Small intestine (tissue), 16 donors: ENCODE measurements at places on chromosomes 13 and 19.
A peak's percentile ranks its signal among the peaks of the same experiment; 100 is the strongest.

DNA sequence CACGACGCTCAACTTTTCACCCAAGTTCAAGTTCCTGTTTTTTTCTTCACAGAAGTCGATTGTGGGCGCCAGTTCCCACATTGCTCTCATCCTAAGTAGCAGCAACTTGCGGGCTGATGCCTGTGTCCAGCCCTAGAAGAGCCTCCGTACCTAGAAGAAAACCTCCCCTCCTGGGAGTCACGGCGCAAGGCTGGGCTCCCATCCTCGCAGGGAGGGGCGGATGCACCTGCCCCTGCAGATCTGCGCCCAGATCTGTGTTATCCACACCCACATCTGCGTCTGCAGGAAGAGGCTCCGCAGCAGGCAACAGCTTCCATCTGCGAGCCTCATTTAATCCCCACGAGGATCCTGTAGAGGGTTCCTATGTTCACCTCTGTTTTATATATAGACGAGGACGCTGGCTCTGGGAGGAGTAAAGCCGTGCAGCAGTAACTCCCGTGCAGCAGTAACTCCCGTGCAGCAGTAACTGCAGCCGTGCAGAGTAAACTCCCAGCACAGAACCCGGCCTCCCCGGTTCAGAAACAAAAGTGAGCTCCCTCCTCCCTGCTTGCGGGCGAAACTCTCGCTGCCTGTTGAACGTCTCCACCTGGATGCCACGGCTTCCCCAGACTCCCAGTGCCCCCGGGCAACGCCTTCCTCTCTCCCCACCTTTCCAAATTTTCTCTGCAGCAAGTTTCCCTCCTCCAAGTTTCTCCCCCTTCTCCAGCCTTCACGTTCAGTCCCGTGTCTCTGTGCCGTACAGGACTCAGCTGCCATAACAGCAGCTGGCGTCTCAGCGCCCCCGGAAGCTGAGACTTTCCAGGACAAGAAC, 23.5 kb upstream of the LAIR1 start:
- peak; percentile 14 for DNase-seq

GRCh38 chr13:41028051-41028450, 8.9 kb upstream of the ELF1 start:
- no peak for DNase-seq

- no peak for DNase-seq
Observed at GRCh38 chr13:91169321-91170050, 178.0 kb upstream of the MIR17HG start.

GRCh38 chr19:38734426-38735256, 9.6 kb downstream of the CAPN12 start:
- peak; percentile 49 for DNase-seq

- DNase-seq, result no peak
Observed at GRCh38 chr13:21020581-21020980, 40.8 kb downstream of the LATS2 start.

DNA sequence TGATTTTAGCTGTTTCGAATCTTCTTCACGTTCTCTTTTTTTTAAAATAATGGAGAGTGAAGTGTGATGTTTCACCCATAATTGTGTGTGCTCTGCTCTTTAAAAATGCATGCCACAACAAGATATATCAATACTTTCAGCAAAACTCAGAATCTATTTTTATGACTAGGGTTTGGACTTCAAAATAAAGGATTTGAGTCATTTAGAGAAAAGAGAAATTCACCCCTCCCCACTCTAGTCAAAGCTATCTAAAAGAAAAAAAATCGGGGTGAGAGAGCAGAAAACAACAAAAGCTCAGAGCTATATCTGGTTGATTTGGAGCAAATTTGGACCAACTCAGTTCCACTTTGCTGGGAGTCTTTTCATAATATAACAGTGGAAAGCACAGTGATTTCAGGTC, 244.5 kb downstream of the DNAJC15 start:
- DNase-seq, result no peak

GRCh38 chr13:21579754-21580316, 24.1 kb downstream of the MICU2 start:
- no peak for DNase-seq

DNA sequence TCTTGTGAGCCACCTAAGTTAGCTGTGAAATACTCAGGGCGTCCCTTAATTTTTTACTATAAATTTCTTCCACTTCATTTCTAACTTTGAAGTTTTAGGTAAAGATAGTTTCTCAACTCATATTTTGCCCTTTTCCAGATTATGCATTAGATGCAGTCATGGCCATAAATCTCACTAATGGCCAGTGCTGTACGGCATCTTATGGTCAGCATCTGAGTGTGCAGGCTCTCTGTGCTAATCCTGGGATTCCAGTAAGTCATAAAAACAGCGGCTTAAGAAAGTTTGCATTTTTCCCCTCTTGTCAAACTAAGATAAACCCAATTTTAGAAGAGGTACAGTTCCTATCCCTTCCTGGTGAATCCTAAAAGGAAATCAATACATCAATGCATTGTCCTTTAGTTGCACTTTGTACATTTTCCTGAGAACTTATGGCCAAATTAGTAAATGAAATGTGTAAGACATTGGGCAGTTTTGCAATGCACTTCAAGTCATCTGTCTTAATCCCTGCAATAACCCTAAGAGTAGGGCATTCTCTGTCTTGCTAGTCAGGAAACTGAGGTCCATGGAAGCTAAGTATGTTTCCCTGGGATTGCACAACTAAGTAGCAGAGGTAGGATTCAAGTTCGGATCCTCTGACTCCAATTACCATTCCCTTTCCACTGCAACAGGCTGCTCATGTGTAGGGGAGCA, 146.2 kb downstream of the DCT start:
- DNase-seq, result no peak

GRCh38 chr19:35171730-35172129, 17.2 kb downstream of the FXYD5 start:
- no peak for DNase-seq

- no peak for DNase-seq
Observed at GRCh38 chr13:30299786-30300185, 7.6 kb downstream of the KATNAL1 start.

DNA sequence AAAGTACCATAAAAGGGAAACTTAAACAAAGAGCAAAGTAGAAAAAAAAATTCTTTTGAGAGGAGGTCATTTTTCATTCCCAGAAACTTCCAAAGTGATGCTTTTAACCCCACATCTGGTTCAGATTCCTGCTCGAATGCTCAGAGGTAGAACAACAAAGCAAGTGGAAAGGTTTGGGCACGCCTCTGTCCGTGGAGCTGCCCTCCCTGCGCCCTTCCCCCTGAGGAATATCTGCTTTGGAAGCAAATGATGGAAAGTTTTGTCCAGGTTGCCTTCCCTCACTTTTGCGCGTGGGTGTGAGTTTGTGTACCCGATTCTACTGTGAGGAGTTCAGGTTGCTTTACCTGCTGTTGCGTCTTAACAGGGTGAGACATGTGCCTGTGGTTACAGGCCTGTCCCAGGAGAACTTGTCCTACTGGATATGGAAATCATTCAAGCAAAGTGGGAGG, 110.2 kb downstream of the KLF5 start:
- no peak for DNase-seq
